ENCODE measurements at places on chromosomes 11 and 22.

DNA sequence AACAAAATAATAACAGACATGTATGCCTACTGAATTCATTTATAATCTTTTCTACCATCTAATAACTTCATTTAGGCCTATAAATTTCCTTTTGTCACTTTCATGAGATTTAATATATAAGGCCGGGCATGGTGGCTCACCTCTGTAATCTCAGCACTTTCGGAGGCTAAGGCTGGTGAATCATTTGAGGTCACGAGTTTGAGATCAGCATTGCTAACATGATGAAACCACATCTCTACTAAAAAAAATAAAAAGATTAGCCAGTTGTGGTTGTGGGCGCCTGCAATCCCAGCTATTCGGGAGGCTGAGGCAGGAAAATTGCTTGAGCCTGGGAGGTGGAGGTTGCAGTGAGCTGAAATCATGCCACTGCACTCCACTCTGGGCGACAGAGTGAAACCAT lies 14.2 kb upstream of the NTM start:
- no peak for DNase-seq

- peak; percentile 48 for DNase-seq
These were observed 817 bp downstream of the PANX3 start for GRCh38 chr11:124612045-124612444.

GRCh38 chr22:37661160-37661924 lies 2.8 kb downstream of the PDXP start:
- DNase-seq = peak; percentile 48

DNA sequence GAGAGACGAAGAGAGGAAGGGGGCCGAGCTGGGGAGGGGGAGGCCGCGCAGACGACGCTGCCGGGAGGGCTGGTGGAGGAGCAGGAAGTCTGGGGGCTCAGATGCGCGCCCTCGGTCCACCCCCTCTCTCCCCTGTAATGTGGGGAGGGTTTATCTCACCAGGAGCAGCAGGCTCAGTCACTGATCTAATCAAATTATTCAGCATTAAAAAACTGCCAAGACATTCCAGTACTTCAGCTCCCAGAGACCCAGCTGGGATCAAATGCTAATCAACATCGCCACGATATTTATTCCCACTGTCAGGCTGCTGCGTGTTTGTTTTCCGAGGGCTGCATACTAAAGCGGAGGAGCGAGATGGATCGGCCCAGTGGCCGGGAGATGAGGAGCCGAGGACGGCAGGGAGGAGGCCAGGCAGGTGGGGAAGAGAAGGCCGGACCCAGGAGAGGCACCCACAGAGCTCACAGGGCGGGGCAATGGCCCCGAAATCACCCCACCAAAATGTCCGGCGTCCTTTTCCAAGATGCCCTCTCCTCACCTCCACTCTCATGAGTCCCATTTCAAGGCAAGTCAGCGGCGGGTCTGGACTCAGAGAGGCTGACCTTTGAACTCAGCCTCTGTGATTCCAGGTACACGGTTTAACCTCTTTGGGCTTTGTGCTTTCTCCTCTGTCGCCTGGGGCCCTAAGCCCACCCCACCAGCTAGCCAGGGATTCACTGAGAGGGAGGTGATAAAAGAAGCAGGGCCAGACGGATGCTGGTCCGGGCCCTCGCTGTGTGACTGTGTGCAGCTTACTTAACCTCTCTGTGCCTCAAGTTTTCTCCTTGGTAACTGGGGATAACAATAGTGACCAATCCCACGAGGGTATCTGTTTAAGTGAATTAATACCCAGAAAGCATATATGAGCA lies 502.1 kb downstream of the MN1 start:
- no peak for DNase-seq

DNA sequence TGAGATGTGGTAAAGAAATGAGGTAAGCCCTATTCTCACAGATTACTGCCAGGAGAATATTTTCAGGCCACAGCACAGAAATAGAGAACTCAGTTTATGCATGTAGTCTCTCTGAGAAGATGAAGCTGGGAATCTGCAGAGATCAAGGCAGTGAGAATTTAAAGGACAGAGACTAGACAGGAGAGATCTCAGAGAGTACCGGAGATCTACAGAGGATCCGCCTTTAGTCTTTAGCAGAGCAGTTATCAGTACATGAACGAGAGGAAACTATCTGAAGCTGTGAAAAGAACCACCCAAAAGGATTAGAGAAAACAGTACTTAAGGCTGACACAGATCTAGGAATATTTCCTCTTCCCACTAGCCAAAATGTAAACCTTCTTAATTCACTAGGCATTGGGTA lies 101.5 kb downstream of the DLG2 start:
- no peak for DNase-seq
